Activated naive CD8-positive, alpha-beta T cell treated with anti-CD3 and anti-CD28 coated beads, Interleukin-2, amount 10 ng/mL, durations not matched to agents 7 days and 5 days (primary cell): ENCODE measurements at places on chromosomes 11 and 22. TPM values are rescaled to one million over a fixed set of nuclear protein-coding genes. Genes with fewer than 3 reads are reported as not detected.

The WBP2NL gene
- 2.6 TPM for total RNA-seq

The VPREB3 gene
- not detected for total RNA-seq

DNA sequence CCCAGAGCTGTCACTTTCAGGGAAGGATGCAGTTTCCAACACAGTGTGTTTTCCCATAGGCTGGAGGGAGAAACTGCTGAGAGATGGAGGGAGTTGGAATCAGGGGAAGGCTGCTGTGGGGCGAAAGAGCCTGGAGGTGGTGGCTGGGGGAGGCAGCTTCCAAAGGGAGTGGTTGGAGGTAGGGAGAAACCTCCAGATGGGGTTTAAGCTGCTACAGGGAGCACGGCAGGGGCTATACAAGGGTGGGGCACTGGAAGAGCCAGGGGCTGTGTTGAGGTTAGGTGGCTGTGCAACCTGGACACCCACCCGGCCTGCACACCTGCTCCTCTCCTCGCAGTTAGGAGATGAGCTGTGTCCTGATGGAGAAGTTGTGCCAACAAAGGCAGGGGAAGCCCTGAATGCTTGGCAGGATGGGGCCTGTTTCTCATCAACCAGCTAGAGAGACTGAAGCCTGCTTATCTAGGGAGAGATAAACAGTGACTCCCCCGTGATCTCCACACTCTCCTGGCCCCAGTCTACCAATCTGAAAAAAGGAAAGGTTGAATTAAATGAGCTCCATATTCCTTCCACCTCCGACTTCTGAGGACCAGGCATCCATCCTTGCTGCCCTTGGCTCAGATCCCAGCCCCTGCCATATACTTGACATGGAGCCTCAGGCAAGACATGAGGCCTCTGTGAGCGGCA, 3.6 kb upstream of the SLCO2B1 start:
- DNase-seq = no peak

GRCh38 chr11:101862391-101863233, 52.2 kb upstream of the CEP126 start:
- no peak for DNase-seq

GRCh38 chr11:26621132-26621531, 49.1 kb upstream of the MUC15 start:
- DNase-seq = no peak

GRCh38 chr11:44775985-44776446, 49.3 kb downstream of the TSPAN18 start:
- no peak for DNase-seq

DNA sequence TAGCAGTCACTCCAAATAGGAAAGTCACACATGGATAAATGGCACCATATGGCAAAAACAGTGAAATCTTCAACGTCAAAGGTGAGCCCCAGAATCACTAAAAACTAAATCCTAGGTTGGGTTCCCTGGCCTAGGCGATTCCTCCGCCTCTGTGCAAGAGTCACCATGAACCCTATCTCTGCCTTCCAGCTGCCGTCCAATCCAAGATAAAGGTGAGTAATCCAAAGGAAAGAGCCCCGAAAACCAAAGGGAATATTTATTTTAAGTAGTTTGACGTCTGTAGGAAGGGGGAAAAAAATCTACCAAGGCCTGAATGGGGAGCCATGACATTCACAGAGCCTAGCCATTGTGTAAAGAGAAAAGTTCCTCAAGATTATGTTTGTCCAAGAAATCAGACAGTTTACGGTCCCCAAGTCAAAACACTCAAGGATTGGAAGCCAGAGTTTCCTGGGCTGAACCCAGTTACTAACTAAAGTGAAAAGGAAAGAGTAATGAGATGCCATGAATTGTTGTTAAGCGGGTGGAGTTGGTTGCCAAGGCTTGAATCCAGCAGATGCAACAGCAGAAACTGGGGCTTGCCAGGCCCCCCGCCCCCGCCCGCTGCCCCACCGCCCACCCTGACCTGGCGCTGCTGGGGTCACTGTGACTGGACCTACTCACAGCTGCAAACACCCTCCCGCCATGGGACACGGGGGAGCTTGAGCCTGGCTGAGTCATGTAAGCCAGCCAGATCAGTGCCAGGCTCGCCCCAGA, 39.7 kb upstream of the ETS1 start:
- no peak for DNase-seq

The RTCB gene
- 57.2 TPM for total RNA-seq

The SLN gene
- total RNA-seq = not detected

- DNase-seq = no peak
These were observed 12.9 kb upstream of the CASTOR1 start for GRCh38 chr22:30301995-30302809.

DNA sequence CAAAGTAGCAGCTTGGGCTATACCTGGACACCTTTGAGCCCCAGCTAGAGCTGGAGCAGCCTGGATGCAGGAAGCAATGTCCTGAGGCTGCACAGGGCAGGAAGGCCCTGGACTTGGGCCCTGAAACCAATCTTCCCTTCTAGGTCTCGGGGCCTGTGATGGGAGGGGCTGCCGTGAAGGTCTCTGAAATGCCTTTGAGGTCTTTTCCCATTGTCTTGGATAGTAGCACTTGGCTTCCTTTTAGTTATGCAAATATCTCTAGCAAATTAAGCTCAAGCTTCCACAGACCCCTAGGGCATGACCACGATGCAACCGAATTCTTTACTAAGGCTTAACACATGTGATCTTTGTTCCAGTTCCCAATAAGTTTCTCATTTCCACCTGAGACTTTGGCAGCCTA, 40.0 kb downstream of the LINC01488 start:
- DNase-seq = no peak

GRCh38 chr11:36122671-36123070, 166.6 kb downstream of the COMMD9 start:
- no peak for DNase-seq

DNA sequence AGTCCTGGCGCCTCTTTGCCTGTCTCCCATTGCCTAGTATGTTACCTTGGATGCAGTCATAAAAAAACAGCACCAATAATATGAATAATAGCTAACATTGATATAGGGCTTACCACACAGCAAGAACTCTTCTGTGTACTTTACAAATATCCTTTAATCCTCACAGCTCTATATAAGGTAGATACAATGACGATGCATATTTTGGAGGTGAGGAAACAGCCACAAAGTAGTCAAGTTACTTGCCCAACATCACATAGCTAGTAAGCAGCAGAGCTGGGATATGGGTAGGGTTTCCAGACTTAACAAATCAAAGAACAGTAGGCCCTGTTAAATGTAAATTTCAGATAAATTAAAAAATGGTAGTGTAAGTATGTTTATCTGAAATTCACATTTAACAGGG, 128.8 kb downstream of the ST3GAL4 start:
- DNase-seq = no peak

DNA sequence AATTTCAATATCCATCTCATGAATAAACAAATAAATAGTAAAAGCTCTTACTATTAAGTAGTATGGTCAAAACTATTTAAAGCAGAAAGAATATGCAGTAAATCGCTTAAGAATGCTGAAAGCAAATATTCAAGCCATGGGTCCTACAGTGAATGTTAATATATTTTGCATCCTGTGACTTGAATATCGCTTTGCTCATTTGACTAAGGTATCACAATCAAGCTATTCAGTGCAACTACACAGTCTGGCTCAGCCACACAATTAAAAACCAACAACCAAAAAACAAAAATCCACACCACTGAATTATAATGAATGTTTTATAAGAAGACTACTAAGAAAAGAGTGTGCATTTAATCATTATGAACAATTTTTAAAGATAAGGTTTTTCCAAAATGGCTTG, 45.3 kb downstream of the RAB6A start:
- no peak for DNase-seq

The OR4C12 gene
- total RNA-seq = not detected

GRCh38 chr11:19651653-19652052, 61.0 kb upstream of the NAV2 start:
- no peak for DNase-seq

DNA sequence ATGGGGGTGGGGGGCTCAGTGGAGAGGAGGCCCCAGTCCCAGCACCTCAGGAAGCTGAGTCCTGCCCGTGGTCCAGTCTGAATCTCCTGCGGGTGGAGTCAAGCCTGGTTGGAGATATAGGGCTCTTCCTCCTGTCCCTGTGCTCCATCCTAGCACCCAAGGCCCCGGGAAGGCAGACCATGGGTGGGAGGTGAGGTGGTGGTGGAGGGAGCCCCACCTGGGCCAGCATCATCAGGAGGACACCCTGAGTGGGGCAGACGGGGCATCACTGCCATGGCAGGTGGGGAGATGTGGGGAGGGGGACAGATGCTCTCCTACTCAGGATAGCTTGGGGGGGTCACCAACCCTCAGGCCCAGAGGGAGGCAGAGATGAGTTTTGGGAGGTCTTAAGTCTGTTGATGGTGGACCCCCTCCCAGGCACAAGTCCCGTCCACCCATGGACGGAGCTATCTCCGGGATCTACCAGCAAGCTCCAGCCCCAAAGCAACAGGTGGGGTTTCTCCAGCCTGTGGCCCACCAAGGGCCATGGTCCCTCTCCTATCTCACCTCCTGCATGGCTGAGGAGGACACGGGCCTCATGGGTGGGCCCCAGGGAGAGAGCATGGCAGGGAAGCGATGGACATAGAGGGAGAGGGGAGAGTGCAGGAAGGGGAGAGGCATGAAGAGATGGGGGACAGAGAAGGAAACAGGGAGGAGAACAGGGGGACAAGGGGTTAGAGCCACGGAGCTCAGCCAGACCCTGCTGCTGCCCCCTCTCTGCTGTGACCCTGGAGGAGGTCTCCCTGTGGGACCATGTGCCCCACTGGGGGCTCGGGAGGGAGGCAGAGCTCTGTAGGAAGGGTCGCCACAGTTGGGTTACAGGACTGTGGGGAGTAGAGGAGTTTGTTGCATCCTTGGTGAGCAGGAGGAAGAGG, 1.3 kb downstream of the MRGPRE start:
- no peak for DNase-seq

DNA sequence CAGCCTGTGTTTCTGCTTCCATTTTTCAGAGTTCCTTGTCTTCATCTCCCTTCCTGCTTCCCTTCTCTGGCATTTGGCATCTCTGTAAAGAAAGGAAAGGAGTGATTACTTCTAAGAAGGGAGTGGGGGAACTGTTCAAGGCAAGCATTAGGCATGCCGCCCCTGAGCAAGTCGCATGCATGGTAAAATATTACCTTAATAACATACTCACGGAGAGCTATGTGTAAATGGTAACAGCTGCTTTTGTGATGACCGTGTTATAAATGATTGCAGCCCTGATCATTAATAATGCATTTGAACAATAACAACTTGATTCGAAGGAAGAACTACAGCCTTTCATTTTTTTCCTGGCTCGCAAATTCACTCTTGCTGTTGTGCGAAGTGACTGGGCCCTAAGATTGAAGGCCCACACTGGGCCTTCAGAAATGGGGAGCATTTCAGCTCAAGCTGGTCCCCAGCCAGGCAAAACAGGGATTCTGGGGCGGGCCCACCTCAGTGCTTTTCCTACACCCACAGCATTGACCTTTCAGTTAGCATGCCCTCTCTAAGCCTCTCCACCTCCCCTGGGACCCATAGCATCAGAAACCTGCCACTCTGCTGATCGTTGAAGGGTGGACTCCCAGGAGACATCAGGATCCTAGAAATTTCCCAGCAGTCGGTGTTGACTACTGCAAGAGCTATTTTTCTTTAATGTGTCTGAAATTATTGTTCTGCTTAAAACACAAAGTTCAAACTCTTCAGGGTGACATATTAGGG, 263.0 kb upstream of the CADM1 start:
- DNase-seq = no peak

The ATG16L2 gene
- total RNA-seq = 163 TPM

DNA sequence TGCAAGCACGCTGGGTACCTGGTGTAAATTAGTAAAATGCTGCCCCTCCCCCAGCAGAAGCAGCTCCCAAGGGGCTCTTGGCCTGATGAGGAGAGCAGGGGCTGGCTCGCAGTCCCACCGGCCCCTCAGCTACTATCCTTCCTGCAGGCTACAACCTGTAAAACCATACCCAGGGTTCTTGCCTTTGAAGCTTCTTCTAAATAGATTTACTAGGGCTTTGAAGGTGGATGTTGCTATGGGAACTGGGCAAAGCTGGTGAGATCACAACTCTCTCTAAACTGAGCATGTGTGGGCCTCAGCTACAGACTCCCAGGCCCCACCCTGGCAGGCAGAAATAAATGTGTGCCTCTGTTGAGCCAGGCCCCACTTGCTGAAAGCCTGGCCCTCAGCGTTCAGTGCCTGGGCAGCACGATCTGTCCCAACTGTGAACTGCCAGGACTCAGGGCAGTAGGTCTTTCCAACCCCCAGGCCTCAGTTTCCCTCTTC, 18.5 kb downstream of the CD5 start:
- no peak for DNase-seq

The FGF19 gene
- not detected for total RNA-seq

GRCh38 chr11:110409174-110409573, 20.6 kb upstream of the FDX1 start:
- no peak for DNase-seq

The GLYATL2 gene
- not detected for total RNA-seq

- DNase-seq = no peak
These were observed 3.4 kb upstream of the DPP3 start for GRCh38 chr11:66476841-66477251.

- no peak for DNase-seq
These were observed 9.4 kb upstream of the PLA2G6 start for GRCh38 chr22:38191055-38191454.

DNA sequence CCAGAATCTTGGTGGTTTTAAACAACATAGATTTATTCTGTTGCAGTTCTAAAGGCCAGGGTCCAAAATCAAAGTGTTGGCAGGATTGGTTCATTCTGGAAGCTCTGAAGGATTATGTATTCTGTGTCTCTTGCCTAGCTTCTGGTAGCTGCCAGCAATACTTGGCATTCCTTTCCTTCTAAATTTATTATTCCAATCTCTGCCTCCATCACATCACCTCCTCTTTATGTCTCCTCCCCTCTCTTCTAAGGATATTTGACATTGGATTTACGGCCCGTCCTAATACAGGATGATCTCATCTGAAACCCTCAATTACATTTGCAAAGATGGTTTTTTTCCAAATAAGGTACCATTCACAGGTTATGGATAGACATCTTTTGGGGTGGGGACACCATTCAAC, 186.5 kb downstream of the SBF2 start:
- DNase-seq = no peak

DNA sequence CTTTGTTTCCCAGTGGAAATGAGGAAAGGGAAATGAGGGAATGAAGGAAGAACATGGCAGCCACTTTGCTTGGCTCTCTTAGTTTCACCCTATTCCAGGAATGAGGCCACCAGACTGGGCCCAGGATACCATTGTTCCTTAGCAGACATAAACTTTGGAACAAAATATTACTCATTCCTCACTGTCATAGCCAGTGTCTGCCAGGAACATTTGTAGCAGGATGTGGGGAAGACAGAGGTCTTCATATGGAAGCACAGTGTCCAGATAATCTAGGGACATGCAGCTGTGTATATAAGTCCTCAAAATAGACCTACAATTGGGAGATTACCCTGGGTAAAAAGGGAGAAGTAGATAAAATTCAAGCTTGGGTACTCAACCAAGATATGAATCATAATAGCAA, 15.2 kb upstream of the FUT4 start:
- DNase-seq = no peak
